ENCODE measurements at places on chromosomes 13 and 19.
A peak's percentile ranks its signal among the peaks of the same experiment; 100 is the strongest.

GRCh38 chr19:35216016-35216832, 12.3 kb downstream of the FAM187B start:
- no peak for DNase-seq

DNA sequence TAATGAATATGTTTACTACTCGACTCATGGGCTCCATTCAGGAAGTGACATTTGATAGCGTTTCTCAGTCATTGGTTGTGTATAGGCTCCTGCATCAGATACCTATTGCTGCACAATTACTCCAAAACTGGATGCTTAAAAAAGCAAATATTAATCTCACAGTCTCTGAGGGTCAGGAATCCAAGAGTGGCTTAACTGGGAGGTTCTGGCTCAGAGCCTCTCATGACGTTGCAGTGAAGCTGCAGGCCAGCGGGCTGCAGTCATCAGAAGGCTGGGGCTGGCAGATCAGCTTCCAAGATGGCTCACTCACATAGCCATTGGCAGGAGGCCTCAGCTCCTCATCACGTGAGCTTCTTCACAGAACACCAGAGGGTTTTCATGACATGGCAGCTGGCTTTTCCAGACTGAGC, 525.1 kb upstream of the NBEA start:
- no peak for DNase-seq

- DNase-seq, result no peak
Measured at GRCh38 chr13:110981379-110981778, 66.5 kb upstream of the ANKRD10 start.

DNA sequence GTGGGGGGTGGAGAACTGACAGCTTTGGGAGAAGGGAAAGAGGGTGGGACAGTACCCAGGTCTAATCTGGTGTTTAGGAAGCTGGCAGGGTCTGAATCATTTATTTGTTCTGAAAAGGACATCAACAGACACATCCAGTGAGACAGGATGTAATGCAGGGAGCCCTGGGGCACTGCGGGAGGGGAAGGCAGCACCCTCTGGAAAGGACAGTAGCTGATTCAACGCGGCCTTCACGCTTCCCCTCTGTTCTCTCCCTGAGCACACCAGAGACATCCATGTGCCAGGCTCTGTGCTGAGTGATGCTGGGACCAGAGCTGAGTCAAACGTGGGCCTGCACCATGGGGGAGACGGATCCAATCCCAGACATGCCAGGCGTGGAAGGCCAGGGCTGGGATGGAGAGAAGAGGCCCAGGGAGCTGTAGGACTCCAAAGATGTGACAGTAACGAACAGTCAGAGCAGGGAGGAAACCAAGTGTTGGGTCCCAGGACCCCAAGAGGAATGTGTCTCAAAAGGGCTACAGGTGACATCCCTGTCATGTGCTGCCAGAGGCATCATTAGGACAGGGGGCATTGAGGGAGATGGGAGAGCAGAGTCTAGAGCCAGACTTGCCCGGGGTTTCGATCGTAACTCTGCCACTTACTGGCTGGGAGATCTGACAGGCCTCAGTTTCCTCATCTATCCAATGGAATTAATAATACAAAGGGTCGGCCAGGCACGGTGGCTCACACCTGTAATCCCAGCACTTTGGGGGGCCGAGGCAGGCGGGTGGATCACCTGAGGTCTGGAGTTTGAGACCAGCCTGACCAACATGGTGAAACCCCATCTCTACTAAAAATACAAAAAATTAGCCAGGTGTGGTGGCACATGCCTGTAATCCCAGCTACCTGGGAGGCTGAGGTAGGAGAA, 1.7 kb downstream of the ETFB start:
- DNase-seq, result no peak

DNA sequence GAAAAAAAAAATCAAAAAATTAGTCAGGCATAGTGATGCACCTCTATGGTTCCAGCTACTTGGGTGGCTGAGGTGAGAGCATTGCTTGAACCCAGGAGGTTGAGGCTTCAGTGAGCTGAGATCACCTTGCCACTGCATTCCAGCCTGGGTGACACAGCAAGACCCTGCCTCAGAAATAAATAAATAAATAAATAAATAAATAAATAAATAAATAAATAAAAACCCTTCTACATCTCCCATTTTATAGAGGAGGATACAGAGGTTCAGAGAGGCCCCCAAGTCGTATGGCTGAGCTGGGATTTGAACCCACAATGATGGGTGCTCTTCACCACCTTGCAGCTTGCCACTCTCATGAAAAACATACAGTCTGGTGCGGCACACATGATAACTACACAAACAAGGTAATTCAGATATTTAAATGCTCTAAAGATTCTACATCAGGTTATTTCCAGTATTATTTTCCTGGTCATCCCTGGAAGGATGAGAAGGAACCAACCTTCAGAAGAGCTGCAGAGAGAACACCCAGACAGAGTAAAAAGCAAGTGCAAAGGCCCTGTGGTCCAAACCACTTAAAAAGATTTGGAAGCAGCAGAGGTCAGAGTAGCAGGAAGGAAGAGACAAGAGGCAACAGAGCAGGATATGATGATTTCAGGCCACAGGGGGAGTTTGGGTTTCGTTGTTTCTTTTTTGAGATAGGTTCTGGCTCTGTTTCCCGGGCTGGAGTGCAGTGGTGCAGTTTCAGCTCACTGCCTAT, 29.2 kb upstream of the OR1M1 start:
- DNase-seq, result no peak

DNA sequence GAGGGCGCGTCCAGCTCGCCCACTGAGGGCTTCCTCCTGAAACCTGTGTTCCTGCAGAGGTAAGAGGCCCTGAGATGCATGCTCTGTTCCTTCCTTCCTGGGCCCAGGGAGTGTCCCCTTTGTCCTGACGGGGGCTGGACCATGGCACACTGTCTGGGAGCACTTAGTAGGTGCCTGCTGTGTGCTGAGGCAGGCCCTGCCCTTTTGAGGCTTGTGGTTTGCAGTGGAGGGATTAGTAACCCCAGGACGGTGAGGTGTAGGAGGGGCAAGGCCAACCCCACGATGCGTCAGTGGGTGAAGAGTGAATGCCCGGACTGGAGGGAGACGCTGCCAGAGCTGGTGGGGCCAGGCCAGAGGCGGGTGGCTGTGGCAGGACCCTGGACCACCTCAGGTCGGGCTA, 11.2 kb upstream of the F2RL3 start:
- no peak for DNase-seq

DNA sequence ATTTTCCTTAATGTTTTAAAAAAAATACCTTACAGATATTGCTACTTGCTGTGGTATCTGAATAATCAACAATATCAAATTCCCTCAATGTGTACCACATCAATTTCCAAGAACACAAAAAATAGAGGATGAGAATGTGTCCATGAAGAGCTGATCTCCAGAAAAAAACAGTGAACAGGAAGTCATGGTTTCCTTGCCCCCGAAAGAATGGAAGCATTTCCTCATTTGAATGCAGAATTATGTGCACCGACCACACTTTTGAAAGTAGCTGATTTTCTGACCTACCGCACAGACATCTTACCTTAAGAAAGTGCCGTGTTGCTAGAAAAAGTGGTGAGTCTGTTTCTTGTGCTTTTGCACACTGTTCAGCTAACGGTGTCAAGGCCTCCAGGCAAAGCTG, 13.4 kb upstream of the EEF1AKMT1 start:
- DNase-seq, result no peak

DNA sequence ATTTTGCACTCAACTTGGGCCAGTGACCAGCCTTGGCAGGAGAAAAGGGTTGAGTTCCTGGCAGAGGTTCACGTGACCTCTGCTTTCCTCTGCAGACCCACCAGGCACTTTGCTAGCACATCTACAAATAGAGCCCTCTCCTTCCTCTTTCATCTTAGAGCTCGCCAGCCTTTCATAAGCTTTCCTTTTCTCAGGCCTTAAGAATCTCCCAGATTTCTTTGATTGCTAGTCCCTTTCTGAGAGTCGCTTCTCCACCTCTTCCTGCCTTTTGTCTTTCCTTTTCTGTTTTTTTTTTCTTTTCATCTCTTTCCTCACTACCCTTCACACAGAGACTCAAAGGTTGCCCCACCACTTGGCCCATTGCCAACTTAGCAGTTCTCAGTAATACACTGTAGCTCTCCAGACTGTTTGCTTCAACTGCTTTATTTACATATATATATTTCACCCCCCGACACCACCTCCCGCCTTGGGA, 375.7 kb upstream of the SPRY2 start:
- no peak for DNase-seq

GRCh38 chr13:111917901-111918300, 149.0 kb upstream of the SOX1 start:
- no peak for DNase-seq

GRCh38 chr19:11293433-11294389, 2.2 kb upstream of the TSPAN16 start:
- peak; percentile 85 for DNase-seq

DNA sequence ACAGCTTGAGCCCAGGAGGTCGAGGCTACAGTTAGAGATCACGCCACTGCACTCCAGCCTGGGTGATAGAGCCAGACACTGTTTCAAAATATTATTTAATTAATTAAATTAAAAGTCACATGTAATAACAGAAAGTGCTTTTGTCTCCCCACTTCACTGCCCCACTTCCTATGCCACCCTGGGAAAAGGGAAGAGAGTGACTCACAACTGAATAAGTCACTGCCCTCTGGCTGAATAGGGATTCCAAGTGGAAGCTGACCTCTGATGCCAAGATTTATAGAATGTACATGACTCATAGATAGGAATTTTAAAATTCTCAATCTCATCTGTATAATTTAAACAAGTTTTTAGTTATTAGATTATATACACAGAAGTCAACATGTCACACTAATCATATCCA, 22.2 kb upstream of the ERVV-1 start:
- DNase-seq, result no peak

GRCh38 chr13:31042481-31043165, 110.2 kb downstream of the TEX26 start:
- DNase-seq, result no peak

DNA sequence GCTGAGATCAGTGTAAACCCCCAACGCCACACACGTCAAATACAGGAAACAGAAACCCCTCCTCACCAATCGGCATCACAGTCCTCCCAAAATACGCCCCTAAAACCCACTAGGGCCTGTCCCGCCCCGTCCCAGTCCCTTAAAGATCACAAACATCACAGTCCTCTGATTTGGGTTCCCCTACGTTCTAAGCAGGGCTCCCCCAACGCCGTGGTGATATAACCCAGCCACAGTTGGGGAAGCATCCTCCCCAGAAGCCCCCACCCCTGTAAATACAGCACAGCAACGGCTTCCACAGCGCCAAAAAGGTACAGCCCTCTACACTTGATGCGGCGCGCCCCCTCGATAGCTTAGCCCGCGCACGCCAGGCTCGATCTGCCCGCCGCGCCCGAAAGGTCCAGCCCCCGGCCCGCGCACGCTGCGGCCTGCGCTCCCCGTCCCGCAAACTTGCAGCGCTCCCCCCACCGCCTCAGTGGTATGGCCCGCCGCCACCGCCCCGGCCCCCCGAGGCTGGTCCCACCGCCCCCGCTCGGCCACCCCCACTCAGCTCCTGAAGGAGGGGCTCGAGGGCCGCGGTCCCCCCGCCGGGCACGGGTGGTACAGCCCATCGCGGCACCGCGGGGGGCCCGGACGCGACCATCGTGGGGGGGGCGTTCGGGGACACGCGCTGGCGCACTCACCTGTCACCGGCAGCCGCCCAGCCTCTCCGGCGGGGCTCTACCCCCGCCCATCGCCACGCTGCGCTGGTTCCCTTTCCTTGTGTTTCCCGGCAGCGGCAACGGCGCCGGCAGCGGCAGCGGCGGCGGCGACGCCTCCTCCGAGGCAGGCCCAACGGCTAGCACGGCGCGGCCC, at the start of gene AKT2:
AKT2 (minus strand) TSS at position 845 of the 852 bp plus-strand sequence. CDS start 20,078 bp downstream, outside the sequence.
- peak; percentile 61 for DNase-seq

DNA sequence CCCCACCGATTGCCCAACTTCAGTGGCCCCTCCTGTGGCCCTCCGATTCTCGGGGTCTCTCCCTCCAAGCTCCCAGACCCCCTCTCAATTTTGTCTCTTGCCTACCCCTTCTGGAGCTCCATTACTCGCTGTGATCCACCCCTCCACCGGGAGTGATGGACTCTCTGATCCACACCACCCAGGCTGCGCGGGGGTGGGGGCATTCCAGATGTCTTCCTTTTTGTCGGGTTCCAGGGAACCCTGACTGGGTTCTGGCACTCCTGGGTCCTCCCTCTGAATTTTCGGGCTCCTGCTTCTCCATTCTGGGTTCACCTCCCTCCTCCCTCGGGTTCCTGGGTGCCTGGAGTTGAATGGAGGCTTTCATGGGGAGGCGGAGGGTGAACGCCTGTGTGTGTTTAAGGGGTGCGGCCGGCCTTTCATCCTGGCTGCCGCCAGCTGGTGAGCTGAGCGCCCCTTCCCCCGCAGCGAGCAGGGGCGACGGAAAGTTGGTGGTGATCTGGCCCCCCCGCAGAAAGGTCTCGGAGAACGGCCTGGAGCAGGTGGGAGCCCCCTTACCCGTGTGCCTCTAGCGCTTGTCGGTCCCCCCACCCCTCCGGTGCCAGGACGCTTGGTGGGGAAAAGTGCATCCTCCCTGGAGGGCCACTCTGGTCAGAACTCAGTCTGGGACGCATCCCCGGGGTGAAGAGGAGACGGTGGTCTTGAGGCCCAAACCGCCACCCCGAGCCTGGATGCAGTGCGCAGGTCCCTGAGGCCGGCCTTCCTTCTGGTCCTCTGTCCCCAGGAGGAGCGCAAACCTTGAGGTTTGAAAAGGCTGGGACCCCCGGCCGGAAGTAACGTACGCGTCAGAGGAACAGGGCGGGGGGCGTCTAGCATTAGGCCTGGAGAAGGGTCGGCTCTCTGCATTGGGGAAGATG, 1.6 kb downstream of the MISP3 start:
- DNase-seq, result no peak

GRCh38 chr13:52070929-52071523, 46.5 kb downstream of the UTP14C start:
- peak; percentile 18 for DNase-seq

GRCh38 chr19:42323473-42323851, 2.0 kb upstream of the MEGF8 start:
- no peak for DNase-seq

- DNase-seq, result peak; percentile 57
Measured at GRCh38 chr19:47518139-47518538, 3.3 kb upstream of the NAPA start.

DNA sequence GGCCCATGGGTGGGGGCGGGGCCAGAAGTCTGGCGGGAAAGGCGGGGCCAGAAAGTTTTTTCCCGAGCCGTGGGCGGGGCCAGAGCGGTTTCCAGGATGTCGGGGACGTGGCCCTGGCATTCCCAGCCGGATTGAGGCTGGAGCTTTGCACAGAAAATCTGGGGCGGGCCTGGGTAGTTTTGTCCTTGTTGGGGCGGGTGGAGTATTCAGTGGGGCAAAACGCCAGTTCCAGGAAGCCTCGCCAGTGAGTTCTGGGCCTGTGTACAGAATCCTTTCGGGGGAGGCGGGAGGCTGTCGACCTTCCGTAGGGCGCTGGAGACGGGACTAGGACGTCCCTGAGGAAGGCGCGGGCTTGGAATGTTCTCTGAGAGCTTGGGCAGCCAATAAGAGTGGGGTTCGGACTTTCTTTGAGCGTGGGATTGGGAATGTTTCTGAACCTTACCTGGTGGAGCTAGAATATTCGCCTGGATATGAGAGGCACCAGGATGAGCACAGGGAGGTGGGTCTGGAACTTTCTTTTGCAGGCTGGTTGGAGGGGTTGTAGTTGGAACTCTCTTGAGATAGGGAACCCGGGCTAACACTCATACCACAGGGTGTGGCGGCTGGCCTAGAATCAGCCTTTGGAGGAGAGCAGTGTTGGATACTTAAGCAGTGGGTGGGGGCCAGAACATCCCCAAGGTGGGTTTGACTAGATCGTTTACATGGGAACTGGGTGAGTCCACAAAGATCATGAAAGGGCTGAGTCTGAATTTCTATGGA, 1.3 kb downstream of the CCDC9 start:
- DNase-seq, result no peak
